ENCODE measurements at places on chromosomes 13 and 19.

DNA sequence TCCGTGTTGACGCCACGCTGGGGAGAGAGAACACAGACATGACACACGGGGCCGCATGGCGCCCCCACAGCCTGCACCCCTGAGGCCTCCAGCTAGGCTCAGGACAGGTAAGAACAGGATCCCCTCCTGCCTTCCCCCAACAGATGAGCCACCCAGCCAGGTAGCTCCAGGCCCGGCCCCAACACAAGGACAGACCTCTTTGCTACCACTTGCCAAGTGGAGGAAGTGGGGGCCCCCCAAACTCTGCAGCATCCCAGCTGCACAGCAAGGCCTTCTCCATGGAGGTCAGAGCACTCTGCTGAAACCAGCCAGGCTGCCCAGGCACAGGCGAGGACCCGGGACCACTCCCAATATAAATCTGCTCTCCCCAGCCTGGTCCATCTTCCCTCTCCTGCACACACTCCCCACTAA, 31.5 kb downstream of the PEPD start:
- no peak for DNase-seq

DNA sequence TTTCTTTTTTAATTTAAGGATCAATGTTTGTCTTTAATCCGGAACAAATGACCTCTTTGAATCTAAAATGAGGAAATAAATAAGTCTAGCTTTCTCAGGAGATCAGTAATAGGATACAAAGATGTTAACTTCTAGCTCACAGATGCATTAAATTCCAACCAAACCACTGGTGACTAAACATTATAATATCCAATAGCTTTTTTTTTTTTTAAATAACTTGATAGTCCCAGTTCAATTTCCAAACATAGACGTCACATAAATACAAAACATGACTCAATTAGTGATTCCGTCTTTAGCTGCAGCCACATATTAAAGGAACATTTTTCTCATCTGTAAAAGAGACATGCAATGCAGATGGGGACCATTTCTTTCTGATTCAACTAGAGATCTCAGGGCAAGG, 390.5 kb upstream of the PCDH9 start:
- DNase-seq = no peak

DNA sequence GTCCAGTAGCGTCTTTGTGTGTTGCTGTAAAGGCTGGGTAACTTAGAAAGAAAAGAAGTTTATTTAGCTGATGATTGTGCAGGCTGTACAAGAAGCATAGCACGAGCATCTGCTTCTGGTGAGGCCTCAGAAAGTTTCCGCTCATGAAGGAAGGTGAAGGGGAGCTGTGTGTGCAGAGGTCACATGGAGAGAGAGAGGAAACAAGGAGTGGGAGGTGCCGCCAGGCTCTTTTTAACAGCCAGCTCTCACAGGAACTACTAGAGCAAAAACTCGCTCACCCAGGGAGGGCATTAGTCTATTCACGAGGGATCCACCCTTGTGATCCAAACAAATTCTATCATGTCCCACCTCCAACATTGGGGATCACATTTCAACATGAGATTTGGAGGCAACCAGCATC, 99.8 kb downstream of the GPR12 start:
- DNase-seq = no peak

DNA sequence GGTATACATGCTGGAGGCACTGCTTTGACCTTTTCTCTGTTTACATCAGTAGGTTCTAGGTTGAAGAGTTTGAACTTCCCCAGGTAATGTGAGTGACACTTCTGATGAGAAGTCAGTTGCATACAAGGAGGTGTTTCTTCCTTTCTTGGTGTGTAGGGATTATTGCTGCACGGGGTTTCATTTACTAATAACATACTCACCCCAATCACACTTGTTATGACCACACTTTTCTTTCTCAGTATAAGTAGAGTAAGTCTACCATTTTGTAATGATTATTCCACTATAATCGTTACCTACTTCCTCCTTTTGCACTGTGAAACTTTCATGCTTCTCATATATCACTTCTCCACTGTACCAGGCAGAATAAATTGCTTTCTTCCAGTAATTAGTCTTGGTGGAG, 138.0 kb downstream of the TNFSF13B start:
- no peak for DNase-seq

GRCh38 chr19:56840451-56841192, at the start of the genes PEG3 and ZIM2:
TSS of gene PEG3 (minus strand) at chr19:56840726. CDS start at chr19:56824655, 16,071 bp downstream.
TSS of gene ZIM2 (minus strand) at chr19:56840726. CDS start at chr19:56824277, 16,449 bp downstream.
- no peak for DNase-seq

GRCh38 chr19:36528921-36529518, 949 bp upstream of the ZNF260 start:
- DNase-seq = peak; percentile 1

DNA sequence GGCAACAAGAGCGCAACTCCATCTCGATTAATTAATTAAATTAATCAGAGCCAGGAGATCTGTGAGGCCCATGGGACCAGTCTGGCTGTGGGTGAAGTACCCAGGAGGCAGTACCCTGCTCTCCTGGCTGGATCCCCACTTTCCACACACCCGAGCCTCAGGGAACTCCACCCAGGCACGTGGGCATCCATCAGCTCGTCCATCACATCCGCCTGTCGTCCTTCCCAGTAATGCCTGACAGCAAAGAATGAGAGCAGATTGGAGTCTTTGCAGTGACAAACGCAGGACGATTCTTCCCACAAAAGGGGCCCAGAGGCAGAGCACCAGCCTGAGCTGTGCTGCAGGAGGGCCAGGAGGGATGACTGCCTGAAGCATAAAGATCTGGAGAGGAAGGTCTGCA, 35.8 kb downstream of the VSTM2B start:
- DNase-seq = no peak

GRCh38 chr13:43686557-43686956, 100.2 kb downstream of the ENOX1 start:
- DNase-seq = no peak

GRCh38 chr19:39154629-39155100, 29.1 kb downstream of the PAK4 start:
- DNase-seq = no peak

- no peak for DNase-seq
These were observed 92.6 kb upstream of the PEG3 start for GRCh38 chr19:56933014-56933705.

GRCh38 chr13:93173654-93174053, 53.0 kb upstream of the GPC6 start:
- no peak for DNase-seq

GRCh38 chr13:38669234-38669964, 17.5 kb upstream of the FREM2 start:
- DNase-seq = no peak

- no peak for DNase-seq
These were observed 136.1 kb downstream of the KCTD12 start for GRCh38 chr13:76750126-76750525.

GRCh38 chr19:51690454-51691073, 2.6 kb upstream of the SPACA6 start:
- no peak for DNase-seq

DNA sequence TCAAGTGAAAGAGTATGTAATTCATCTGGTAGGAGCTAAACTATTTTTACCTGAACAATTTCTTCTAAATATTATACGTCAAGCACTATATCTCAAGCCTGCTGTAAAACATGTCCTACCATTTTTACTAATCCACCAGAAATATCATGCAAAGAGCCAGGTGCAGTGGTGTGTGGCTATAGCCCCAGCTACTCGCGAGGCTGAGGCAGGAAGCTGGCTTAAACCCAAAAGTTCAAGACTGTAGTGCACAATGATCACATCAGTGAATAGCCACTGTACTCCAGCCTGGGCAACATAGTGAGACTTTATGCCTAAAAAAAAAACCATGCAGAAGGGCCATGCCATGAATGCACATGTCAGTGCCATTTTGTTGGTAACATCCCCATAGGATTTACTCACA, 20.7 kb upstream of the CLN5 start:
- DNase-seq = no peak

- no peak for DNase-seq
These were observed 2.5 kb downstream of the FTL start for GRCh38 chr19:48967346-48968178.

DNA sequence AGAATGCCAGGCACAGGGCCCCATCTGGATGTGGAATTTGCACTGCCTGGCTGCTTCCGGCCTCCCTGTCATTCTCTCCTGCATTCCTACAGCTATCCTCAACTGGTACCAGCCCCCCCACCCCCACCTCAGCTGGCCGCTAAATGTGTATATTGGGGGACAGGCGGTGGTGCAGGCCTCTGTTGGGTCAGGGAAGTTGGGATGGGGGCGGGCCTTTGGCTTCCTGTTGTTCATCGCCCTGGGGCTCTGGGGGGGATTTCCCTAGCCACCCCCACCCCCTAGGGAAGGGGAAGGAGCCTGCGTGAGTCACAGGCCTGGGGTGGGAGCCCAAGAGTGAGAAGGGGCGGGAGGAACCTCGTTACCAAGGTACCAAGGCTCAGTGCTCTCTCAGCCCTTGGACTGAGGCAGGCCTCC, 10.6 kb downstream of the POU2F2 start:
- peak; percentile 75 for DNase-seq

- no peak for DNase-seq
These were observed 157.5 kb upstream of the ZNF536 start for GRCh38 chr19:30214651-30215051.

DNA sequence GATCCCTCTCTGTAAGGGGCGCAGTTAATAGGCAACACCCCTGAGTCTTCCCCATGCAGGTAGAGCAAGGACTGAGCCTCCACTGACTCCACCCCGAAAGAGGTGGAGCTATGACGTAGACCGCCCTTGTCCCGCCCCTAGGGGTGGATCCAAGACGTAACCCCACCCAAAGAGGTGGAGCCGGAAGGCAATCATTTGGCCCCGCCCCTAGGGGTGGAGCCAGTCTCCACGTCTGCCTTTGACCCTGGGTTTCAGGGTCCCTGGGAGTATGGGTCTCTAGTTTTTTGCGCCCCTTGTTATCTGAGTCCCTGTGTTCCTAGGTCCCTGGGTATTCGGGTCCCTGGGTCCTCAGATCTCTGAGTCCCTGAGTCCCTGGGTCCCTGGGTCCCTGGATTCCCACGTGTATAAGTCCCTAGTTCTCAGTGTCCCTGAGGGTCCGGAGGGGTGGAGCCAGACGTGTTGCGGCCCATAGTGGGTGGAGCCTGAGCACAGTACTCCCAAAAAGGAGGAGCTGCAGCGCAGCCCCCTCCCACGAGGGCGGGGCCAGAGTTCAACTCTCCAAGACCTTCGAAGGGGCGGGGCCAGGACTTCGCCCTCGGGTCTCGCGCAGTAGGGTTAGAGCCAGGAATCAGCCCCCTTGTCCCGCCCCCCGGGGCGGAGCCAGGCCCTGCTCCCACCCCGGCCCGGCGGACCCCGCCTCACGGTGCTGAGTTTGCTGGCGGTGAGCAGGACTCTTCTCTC, 5.3 kb downstream of the DENND1C start:
- DNase-seq = no peak

DNA sequence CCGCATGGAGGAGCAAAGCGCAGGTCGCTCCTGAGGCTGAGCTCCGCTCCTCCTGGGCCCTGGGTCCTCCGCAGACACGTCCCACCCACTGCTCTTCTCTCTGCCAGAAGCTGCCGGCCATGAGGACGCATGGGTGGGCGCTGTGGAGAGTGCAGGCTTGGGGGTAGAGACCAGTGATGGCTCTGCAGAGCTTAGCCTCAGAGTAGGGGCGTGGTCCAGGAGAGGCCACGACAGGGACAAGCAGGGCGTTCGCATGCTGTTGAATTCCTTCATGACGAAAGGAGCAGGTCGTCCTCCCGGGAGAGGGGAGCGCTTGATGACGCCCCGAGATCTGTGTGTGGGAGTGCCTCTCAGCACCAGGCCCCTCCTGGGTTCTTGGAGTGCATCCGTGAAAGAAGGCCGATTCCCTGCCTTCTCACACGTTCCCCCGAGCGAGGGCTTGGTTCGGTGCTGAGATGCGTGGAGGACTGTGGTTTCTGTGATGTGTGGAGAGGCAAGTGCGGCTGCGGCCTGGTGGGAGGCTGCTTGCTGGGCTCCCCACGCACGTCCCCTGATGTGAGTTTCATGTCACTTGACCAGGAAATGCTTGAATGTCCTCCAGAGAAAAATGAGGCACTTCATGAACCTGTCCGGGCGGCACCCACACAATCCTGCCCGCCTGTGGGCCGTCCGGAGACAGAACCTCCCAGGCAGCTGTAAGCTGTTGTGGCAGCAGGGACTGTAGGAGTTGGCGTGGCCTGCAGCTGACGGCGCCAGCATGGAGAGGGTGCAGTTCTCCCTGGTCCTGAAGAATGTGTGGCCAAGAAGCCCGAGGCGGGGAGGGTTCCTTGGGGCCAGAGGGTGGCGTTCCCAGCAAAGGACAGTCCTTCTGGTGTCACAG, 4.5 kb downstream of the SF3A2 start:
- no peak for DNase-seq

- no peak for DNase-seq
These were observed 3.6 kb downstream of the TPT1 start for GRCh38 chr13:45337395-45337794.

DNA sequence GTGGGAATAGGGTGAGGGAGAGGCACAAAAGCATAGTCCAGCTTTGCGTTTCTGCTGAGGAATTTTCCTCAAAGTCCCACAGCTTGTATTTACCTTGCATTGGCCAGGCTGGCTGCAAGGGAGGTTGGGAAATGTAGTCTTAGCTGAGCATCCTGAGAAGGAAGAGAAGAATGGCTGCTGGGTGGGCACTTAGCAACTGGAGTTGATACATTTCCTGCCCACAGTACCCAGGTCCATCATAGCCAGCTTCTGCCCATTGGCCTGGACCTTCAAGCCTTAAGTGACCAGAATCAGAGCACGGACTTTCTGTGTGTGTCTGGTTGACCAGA, 112.4 kb downstream of the SIPA1L3 start:
- DNase-seq = no peak

- DNase-seq = no peak
These were observed 104.4 kb downstream of the KDM4B start for GRCh38 chr19:5073153-5073844.

DNA sequence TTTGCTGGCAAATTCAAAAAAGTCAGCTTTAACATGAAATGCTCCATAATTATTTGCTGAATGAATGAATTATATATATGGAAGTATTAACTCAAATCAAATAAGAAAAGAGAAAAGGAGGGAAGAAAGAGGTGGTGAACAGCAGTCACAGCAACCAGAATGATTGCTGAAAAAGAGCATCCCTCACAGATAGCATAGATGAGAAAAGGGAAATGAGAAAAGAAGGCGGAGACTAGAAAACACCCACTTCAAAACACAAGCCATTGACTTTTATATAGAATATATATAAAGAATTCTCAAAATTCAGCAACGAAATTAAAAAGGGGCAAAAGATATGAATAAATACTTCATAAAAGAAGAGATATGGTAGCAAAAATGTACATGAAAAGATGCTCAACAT, 75.2 kb downstream of the CAB39L start:
- DNase-seq = no peak

DNA sequence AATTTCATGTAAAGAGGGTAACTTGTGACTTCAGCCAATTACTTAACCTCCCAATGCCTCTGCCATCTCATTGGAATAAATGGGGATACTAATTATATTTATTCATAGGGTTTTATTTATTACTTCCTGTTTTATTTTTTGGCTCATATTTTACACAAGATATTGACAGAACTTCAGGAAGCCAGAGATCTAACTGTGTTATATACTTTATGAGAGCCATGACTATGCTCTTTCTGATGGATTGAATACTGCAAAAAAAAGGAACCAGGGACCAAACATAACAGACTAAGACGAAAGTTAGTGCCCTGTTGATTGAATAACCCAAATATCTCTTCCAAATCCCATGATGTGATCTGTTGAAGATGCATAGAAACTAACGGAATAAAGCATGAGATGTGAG, 243.3 kb upstream of the STARD13 start:
- no peak for DNase-seq

- no peak for DNase-seq
These were observed 22.2 kb downstream of the SPATA13 start for GRCh38 chr13:24182703-24183081.

GRCh38 chr13:79482281-79482970, 1.5 kb downstream of the NDFIP2 start:
- DNase-seq = no peak

- DNase-seq = no peak
These were observed 14.0 kb downstream of the GRAMD1A start for GRCh38 chr19:35013820-35014754.

- DNase-seq = no peak
These were observed 14.2 kb upstream of the PNMA8C start for GRCh38 chr19:46442808-46443450.

All from activated CD8-positive, alpha-beta memory T cell treated with anti-CD3 and anti-CD28 coated beads for 4 hours (primary cell).